ENCODE measurements at places on chromosomes 5 and 9.
A peak's percentile ranks its signal among the peaks of the same experiment; 100 is the strongest.

- peak; percentile 49 for DNase-seq
Measured at GRCh38 chr9:82894961-82895821, 167.8 kb downstream of the RASEF start.

DNA sequence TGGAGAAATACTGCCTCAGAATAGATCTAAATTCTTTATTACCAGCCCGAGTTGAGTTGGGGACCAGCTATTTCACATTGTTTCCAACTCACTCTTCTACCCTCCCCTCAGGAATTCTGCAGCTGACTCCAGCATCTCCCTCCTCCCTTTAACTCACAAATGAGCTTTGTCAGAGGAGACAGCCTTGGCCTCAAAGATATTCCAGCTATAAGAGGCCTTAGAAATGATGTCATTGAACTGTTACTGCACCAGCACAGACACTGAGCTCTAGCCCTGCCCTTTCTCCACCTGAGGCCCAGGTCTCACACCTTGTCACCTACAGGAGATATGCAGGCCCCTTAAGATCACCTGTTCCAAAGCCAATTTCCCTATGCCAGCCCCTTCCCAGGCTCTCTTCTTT is 78.4 kb upstream of the ATP10B start:
- DNase-seq = peak; percentile 67

- DNase-seq = no peak
Measured at GRCh38 chr5:140969880-140970279, 3.6 kb downstream of the PCDHAC2 start.

- DNase-seq = no peak
Measured at GRCh38 chr5:152673601-152674000, 268.5 kb upstream of the NMUR2 start.

- no peak for DNase-seq
Measured at GRCh38 chr9:4416467-4416866, 73.8 kb upstream of the SLC1A1 start.

DNA sequence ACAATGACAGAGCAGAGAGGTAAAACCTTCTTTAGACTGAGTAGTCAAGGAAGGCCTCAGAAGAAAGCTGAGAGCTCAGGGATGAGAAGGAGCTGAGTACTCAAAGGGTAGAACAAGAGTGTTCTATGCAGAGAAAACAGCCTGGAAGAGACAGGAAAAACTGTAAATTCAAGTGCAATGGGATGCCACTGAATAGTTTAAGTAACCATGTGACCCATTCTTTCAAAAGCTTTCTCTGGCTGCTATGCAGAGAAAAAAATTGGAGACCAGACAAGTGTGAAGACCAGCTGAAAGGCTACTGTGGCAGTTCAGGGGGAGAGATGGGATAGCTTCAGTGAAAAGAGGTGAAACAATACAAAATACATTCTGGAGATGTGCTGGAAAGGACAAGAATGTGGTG is 61.3 kb upstream of the RNF38 start:
- no peak for DNase-seq

DNA sequence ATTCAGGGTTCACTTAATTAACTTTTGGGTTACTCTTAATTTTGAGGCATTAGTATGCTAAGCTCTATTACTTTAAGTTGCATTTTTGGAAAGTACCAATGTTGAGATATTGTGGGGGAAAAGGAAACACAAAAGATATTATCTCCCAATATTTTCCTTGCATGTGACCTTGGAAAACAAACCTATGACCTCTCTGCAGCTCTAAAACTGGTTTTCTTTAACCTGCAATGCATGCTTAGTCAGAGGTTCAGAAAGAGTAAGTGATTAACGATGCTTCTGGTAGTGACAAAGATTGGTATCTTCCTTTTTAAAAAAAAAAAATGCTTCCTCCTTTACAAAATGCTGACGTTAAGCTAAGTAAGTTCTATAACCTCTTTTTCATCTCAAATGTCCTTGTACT is 44.9 kb upstream of the CDH18 start:
- DNase-seq = no peak

- DNase-seq = no peak
Measured at GRCh38 chr9:24398466-24398865, 147.2 kb downstream of the IZUMO3 start.

- peak; percentile 48 for DNase-seq
Measured at GRCh38 chr5:54603372-54603771, 85.8 kb downstream of the SNX18 start.

DNA sequence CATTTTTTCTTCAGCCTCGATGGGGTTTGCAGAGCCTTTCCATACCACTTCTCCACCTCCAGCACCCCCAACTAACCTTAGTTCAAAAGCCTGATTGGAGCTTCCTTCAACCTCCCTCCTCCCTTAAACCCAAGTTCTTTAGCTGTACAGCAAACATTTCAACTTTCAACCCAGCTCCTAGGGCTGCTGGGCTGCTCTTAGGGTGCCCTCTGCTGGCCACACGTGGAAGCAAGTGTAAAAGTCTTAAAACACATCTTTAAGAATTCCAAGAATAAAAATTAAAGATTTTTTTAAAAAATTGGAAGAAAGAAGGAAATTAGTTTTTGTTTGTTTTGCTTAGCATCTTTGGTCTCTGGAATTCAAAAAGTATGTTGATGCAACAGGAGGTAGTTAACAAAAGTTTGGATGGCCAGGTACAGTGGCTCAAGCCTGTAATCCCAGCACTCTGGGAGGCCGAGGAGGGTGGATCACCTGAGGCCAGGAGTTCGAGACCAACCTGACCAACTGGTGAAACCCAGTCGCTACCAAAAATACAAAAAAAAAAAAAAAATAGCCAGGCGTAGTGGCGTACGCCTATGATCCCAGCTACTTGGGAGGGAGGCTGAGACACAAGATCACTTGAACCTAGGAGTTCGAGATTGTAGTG is 15.5 kb upstream of the HSD17B3 start:
- peak; percentile 38 for DNase-seq

GRCh38 chr5:531101-531748 is 7.0 kb upstream of the SLC9A3 start:
- no peak for DNase-seq

DNA sequence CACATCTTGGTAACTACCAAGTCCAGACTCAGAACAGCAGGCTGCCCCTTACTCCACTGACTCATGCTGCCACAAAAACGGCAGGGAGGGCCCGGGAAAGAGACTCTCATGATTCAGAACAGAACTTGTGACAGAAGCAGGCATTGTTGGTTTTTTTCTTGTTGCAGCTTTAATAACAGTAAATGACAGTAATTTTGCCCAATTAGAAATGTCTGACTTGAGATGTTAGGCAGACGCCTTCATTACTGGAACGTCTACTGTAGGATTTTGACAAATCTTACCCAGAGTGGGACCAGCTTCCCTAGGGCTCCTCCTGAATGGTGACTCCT is 77.9 kb downstream of the SEMA5A start:
- no peak for DNase-seq

DNA sequence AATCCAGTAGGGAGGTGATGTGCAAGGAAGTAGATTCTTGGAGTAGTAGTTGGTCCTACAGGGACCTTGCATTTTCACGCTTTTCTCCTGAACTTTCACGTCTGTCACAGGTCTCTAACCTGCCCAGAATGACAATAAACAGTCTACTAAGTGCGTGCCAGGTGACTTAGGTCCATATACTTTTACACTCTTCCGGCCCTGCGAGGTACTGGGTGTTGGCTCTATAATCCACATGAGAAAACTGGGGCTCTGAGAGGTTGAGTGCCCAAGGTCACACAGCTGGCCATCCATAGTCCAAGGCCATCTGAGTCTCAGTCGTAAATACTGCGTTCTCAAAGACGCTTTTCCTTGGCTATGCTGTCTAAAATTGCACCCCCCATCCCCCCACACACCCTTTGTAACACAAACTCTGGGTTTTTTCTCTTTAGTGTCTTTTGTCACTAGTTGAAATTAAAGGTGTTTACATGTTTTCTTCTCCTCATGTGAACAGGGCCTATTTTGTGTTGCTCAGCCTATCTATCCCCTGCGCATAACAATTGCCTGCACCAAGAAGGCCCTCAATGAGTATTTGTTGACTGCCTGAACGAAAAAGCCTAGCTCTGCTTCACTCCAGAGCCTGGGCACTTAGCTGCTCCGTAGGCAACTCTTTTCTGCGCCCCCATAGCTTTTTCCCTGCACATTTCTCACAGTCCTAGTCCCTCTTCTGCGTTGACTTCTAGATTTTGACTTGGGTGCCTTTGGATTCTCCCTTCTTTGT is 943 bp downstream of the SFXN1 start:
- no peak for DNase-seq

GRCh38 chr5:68661237-68661636 is 432.6 kb upstream of the SLC30A5 start:
- DNase-seq = no peak

- no peak for DNase-seq
Measured at GRCh38 chr5:24904981-24905517, 260.3 kb upstream of the CDH10 start.

Measured in right hindlimb (tissue), 1 donor.